Immature natural killer cell (primary cell): ENCODE measurements at places on chromosomes 5 and 9. TPM values are rescaled to one million over a fixed set of nuclear protein-coding genes. Genes with fewer than 3 reads are reported as not detected.

GHR gene
- polyA plus RNA-seq = not detected

HAND1 gene
- polyA plus RNA-seq = not detected

GRXCR2 gene
- polyA plus RNA-seq = not detected

CCL28 gene
- 8.6 TPM for polyA plus RNA-seq

RELL2 gene
- 1.5 TPM for polyA plus RNA-seq

SPINK1 gene
- polyA plus RNA-seq = not detected

RGS7BP gene
- polyA plus RNA-seq = not detected

CDC20B gene
- not detected for polyA plus RNA-seq

EGFL7 gene
- not detected for polyA plus RNA-seq

MYOT gene
- polyA plus RNA-seq = not detected
